ENCODE measurements at places on chromosomes 7 and 10. TPM values are rescaled to one million over a fixed set of nuclear protein-coding genes. Genes with fewer than 3 reads are reported as not detected.
A peak's percentile ranks its signal among the peaks of the same experiment; 100 is the strongest.

Gene SH2B2
- 4.7 TPM for total RNA-seq

Gene ASZ1
- total RNA-seq: not detected

DNA sequence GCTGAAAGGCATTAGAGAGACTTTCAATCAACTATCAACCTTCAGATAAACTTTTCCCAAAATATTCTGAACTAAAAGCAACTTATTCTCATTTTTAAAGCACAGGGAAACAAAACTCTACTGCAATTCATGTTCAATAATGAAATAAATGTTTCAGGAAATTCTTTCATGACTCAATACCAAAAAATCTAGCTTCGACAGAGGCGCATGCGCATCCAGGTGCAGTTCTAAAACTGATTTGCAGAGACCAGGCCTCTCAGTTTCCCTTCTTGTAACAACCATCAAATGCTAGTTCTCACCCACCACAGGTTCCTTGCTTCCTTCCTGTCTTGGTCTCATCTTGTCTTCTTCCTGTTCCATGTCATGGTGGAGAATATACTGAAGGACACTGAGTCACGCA lies 55.3 kb upstream of the NRBF2 start:
- DNase-seq: no peak

Gene DLG5
- total RNA-seq: 2.9 TPM

DNA sequence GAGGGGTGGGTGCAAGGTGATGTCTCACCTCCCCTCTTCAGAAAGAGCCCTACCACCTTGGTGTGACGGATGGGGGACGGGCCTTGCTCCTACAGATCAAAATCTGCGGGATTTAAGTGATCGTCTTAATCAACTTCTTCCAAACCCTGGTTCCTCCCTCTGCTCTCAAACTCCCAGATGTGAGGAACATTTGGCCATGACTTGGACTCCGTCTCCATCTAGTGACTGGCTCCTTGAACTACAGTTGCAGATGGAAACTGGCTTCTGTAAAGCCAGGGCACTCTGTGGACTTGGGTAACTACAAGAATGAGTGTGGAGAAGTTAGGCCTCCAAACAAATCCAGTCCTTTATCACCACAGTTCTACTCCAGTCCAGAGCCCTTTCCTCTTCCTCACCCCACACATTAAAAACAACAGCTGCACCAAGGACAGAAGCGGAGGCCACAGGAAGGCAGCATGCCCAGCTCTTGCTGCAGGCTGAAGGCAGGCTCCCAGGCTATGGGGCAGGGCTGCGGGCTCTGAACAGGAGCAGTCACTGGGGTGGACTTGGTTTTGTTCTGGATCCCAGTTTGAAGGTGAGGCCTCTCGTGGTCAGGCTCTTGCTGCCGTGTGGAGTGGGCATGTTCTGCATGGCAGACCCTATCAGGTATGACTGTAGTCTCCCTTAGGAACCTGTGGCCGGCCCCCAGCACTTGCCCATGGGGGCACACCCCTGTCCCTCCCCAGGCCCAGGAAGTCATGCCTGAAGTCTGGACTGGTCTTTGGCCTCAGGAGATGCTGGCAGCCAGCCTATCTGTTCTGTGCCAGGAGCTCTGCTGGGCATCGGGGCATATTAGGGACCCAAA lies 79.4 kb downstream of the VWC2 start:
- DNase-seq: peak; percentile 24

Gene TAX1BP1
- total RNA-seq: 105 TPM

DNA sequence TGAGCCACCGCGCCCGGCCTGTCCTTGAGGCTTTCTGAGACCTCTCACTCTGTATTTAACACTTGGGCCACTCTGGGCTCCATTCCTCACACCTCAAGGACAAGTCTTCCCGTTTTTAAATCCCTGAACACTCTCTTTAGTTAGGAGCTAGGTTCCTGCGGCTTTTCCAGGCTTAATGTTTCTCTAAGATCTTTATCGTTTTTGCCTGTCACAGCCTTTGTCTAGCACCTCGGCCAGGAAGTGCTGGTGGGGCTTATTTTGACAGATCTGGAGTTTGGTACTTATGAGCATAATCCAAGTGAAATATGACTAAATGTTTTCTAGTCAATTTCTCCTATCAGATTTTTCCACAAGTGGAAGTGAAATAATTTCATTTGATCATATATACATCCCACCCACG lies 186.6 kb downstream of the DPY19L1 start:
- no peak for DNase-seq

GRCh38 chr10:94115725-94116124 lies 122.0 kb downstream of the PLCE1 start:
- DNase-seq: no peak

Gene GOLGA7B
- total RNA-seq: 0.87 TPM

Gene PLAU
- 0.73 TPM for total RNA-seq

- DNase-seq: no peak
Observed at GRCh38 chr10:22997096-22997495, 69.2 kb downstream of the ARMC3 start.

Gene NOC3L
- 37.6 TPM for total RNA-seq

- DNase-seq: no peak
Observed at GRCh38 chr7:151251689-151252560, 3.4 kb upstream of the SMARCD3 start.

- no peak for DNase-seq
Observed at GRCh38 chr10:128049226-128050120, 76.8 kb downstream of the MKI67 start.

GRCh38 chr7:137877027-137877675 lies 30.4 kb upstream of the DGKI start:
- DNase-seq: no peak

Gene HTRA1
- not detected for total RNA-seq

Gene ACTL6B
- total RNA-seq: not detected

- no peak for DNase-seq
Observed at GRCh38 chr10:23199768-23200511, 7.8 kb downstream of the PTF1A start.

- DNase-seq: no peak
Observed at GRCh38 chr7:116629051-116629463, 42.9 kb upstream of the MET start.

Gene IFIT2
- total RNA-seq: 27.7 TPM

DNA sequence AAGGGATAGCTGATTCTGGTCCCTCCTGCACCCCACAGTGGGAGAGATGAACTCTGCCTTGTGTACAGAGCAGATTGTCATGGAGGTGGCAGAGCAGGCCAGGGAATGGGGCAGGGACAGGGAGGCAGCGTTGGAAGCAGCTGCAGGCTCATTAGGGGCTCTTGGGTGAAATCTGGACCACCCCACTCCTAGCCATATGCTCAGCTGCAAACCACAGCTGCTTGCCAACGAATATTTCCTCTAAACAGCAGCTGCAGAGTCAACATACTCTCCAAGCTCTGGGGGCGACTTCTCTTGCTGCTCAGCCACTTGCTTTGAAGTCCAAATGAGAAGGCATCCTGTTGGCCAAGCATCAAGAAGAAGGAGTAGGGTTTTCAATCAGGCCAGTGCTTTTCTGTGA lies 302.3 kb upstream of the AUTS2 start:
- no peak for DNase-seq

DNA sequence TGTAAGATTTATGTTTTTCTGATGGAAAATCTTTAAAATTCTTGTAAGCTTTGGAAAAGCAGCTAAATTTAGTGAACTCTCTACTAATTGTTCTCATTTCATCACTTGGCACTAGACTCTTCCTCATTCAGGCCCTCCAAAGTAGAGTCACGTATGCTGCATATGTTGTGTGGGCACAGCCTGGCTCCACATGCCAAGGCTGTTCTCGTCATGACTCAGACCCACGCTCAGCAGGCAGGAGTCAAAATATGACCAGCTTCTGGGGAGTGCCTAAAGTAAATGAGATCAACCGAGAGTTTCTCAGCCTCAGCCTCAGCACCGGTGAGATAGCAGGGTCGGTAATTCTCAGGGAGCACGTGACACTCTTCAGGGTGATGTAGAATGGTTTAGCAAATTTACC lies 1672.9 kb downstream of the REEP3 start:
- DNase-seq: no peak

DNA sequence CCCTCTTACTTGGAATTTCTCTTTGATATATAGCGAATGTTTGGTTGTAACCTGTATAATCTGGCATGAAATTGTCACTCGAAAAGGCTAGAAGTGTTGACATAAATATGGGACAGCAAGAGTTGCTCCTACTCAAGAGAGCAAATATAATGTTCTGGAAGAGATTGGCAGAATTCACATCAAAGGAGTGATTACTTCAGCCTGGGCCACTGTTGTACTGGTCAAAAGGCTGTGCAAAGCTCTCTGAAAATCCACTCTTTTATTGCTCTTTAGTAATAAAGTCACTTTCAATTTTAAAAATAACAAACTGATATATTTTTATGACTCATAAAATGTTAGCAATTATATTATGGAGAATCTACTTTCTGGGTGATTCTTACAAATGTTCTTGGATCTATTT lies 58.2 kb downstream of the CFTR start:
- DNase-seq: no peak

DNA sequence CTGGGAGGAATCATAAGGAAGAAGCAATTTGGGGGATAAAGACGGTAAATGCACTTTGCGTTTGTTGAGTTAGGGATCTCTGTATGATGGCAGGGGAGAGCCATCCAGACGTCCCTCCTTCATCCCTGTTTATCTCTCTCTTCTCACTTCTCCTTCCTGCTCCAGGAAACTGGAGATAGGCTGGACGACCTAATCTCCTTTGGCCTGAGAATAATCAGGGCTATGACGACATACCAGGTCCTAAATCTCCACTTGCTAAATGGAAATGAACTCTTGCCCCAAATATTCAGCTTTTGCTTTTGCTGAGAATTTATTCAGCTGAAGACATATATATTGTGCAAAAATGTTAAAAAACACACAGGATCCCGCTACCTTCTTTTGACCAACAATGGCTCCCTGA lies 182.9 kb upstream of the INHBA start:
- no peak for DNase-seq

Gene PITX3
- total RNA-seq: 1.1 TPM

- DNase-seq: no peak
Observed at GRCh38 chr7:70040970-70041766, 442.9 kb downstream of the AUTS2 start.

Gene CLDN15
- total RNA-seq: 13.7 TPM

DNA sequence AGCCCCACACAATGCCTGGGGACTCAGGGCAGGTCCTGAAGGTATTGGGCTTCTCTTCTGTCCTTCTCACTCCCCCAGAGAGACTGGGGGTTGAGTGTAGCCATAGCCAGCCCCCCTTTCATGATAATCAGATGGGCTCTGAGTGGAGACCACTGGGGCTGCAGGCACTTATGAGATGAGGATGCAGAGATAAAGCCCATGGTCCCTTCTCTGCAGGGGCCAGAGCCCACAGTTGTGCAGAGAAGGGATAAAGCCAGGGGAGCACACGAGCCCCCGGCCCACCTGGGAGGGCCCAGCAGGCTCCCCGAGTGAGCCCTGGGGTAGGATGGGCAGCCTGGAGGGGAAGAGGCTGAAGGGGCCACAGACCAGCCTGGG lies 96.2 kb downstream of the BMS1 start:
- no peak for DNase-seq

- no peak for DNase-seq
Observed at GRCh38 chr7:94432281-94432670, 37.6 kb downstream of the COL1A2 start.

Gene NOBOX
- total RNA-seq: not detected

DNA sequence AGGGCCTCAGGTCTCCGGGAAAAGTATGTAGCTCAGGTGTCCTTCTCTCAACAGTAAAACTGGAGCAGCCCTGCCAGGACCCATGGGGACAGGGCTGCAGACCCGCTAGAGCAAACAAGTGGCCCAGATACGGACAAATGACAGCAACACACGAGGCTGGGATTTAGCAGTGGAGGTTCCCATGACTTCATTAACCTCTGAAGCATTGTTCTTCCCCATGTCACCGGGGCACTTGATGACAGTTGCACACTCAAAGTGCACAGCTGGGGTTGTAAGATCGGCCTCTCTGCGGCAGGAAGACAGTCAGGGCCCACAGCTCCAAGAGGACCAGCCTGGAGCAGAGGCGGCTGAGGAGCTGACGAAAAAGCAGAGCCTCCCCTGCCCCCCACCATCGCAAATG lies 12.5 kb upstream of the PODXL start:
- DNase-seq: no peak

Gene PON1
- total RNA-seq: not detected

GRCh38 chr7:6166443-6166891 lies 106.0 kb downstream of the CYTH3 start:
- no peak for DNase-seq

Gene MEOX2
- not detected for total RNA-seq

DNA sequence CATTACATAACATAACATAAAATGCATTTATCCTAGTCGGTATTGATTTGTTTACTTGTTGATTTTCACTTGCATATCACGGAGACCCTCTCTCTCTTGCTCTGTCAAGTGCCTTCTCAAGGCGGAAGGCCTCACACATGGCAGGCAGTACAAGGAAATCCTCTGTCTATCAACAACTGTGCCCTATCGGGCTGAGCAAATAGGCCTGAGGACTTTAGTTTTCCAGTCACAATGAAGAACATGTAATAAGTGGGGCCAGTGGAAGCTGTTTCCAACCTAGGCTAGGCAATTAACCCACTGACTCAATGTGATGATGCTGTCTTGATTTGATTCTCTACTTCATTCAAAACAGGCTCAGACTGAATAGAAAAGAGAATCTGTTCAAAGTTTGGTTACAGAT lies 44.9 kb upstream of the KMT2C start:
- DNase-seq: no peak

DNA sequence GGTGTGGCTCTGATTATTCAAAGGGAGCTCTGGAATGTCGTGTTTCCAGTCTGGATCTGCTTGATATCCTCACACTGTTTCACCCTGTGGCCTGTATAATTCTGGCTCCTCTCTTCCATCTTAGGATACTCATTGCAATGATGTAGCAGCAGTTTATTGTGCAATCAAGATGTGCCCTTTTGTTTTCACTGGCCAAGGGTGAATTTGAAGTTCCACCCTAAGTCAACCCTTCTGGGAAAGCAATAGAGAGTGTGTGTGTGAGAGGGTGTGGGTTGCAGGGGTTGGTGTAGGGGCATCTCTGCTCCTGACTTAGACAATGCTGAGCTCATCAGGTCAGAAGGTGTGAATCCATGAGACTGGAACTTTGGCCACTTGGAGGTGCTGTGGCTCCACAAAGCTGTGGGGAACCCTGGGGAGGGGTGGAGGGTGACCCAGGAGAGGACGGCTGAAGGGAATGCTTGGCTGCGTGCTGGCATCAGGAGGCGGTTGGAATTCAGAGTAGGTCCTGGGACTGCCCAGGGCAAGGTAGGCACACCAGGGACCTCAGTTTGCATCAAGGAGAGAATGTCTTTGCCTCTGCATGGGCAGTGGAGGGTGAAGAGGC lies 118.0 kb upstream of the PRSS58 start:
- DNase-seq: peak; percentile 46

GRCh38 chr10:13698217-13698616 lies 111.5 kb downstream of the PRPF18 start:
- DNase-seq: no peak
